ENCODE measurements at places on chromosomes 2 and 18.

GRCh38 chr2:95352310-95353054, 50.0 kb upstream of the FAHD2A start:
- DNase-seq: peak; percentile 62

- no peak for DNase-seq
Observed at GRCh38 chr2:147689220-147689909, 155.5 kb upstream of the ACVR2A start.

GRCh38 chr2:180056367-180057118, 49.4 kb upstream of the CWC22 start:
- DNase-seq: no peak

- no peak for DNase-seq
Observed at GRCh38 chr2:122390406-122390805, 635.0 kb downstream of the TSN start.

DNA sequence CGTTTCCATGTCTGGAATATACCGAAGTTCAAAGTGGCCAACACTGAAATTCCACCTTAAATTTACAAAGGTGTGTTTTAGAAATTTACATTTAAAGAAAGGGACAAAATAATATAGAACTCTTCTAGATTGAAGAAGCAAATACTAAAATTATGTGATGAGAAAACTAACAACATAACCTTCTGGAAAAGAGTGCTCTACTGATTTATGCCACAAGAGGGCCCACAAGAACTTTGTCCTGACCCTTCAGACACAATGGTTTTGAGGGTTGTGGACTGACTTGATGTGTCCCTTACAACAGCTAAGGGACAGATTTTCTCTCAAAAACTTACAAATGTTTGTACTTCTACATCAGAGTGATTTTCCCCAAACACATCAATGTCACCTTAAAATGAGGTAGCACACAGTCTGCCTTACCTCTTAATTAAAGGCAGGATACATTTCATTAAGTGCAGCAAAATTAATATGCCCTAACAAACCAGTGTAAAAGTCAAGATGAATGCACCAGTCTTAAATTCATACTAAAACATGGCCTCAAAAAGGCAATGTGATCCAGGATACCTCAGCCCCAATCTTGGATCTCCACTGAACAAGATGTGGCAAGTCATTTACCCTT, 36.2 kb downstream of the EIF2AK3 start:
- no peak for DNase-seq
